ENCODE measurements at places on chromosomes 16 and 17.

DNA sequence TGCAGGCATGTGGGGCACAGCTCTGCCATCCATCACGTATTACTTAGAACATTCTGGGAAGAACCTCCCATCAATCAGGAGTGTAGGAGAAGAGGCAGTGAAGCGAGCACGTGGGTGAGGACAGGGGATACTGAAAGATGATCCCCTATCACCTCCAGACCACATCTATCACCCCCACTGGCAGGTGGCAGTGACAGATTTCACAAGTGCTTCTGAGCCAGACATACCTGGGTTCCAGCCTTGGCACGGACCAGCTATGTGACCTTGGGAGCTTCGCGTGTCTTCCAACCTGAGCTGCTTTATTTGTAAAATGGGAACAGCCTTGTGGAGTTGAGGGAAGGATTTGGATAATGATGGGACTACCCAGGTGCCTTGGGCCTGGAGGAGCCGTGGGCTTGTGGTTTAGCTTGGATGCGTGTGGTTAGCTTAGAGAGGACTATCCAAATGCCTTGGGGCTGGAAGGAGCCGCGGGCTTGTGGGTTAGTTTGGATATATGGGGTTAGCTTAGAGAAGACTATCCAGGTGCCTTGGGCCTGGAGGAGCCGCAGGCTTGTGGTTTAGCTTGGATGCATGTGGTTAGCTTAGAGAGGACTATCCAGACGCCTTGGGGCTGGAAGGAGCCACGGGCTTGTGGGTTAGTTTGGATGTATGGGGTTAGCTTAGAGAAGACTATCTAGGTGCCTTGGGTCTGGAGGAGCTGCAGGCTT, 206.4 kb downstream of the ENGASE start:
- H3K4me1 ChIP-seq = no peaks in the 10 kb centered on the region
- H3K27ac ChIP-seq = no peak overlapping the region
- H3K27me3 ChIP-seq = no peaks in the 10 kb centered on the region
- DNase-seq = peak; percentile 11
- no peaks in the 10 kb centered on the region for H3K36me3 ChIP-seq
- no peak overlapping the region for H3K4me3 ChIP-seq

DNA sequence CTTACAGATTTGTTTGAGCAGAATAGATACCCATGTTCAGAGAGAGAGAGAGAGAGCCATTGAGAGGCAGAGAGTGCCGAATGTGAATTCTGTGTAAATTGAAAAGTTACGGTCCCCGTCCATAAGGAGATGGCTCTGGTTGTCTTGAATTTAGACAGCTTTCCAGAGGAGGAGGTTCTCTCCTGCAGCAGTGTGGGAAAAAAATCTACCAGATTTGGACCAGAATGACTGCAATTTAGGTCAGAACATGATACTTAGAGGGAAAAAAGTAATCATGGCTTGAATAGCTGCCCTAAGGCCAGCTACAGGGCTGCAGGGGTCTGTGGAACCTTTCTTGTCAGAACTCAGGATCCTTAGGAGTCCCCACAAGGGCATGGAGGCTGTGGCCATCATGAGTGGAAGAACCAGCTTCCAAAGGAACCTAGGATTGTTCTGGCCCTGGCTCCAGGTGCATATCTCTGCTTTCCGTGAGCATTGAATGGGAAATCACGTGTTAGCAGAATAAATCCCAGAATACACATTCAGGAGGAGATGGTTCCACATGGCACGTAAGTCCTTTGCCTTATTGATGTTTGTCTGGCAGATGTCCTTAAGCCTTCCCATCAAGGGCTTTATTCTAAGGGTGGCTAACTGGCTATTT, 13.0 kb downstream of the PITPNC1 start:
- no peak overlapping the region for H3K27ac ChIP-seq
- no peak for DNase-seq
- H3K36me3 ChIP-seq = no peaks in the 10 kb centered on the region
- H3K4me1 ChIP-seq = peaks cover 8% of the 10 kb centered on the region
- no peak overlapping the region for H3K4me3 ChIP-seq

GRCh38 chr16:8717892-8718415, 43.5 kb downstream of the ABAT start:
- DNase-seq = no peak
- no peaks in the 10 kb centered on the region for H3K27me3 ChIP-seq
- no peak overlapping the region for H3K27ac ChIP-seq

DNA sequence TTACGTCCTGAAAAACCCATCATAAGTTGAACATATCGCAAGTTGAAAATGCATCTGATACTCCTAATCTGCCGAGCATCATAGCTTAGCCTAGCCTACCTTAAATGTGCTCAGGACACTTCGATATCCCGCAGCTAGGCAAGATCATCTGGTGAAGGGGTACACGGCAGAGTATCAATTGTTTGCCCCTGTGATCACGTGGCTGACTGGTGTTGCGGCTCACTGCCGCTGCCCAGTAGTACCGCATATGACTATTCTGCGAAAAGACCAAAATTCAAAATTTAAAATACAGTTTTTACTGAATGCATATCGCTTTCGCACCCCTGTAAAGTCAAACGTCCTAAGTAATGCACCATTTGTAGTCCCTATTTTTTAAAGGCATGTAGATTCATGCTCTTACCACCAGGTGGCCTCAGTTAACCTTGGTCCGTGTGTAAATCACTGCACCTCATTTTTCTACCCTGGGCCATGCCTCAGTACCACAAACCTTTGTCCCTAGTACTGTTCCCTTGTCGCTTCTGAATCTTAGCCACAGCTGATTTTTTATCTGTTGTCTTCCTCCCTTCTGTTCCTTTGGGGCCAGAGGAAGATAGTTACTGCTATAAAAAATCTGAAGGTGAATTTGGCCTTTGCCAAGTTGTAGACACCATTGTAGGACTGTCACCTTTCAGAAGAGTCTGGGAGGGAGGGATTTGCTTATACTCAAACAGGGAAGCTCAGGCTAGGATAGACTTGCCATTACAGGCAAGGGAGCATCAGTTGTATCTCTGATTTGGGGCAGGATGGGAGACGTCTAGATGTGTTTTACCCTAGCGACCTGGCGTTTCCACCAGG, 34.4 kb downstream of the WWP2 start:
- H3K36me3 ChIP-seq = peaks cover 9% of the 10 kb centered on the region
- peak; percentile 15 for DNase-seq
- no peak overlapping the region for H3K4me3 ChIP-seq

GRCh38 chr17:82178499-82179261, 34.0 kb downstream of the CCDC57 start:
- H3K4me3 ChIP-seq = no peak overlapping the region
- no peak overlapping the region for H3K27ac ChIP-seq
- DNase-seq = no peak
- no peaks in the 10 kb centered on the region for H3K27me3 ChIP-seq
- peaks cover 62% of the 10 kb centered on the region for H3K36me3 ChIP-seq

GRCh38 chr16:29875206-29875605, 12.2 kb upstream of the CDIPT start:
- no peak for DNase-seq
- no peaks in the 10 kb centered on the region for H3K4me1 ChIP-seq
- H3K4me3 ChIP-seq = no peak overlapping the region
- no peak overlapping the region for H3K27ac ChIP-seq
- H3K36me3 ChIP-seq = no peaks in the 10 kb centered on the region
- H3K27me3 ChIP-seq = no peaks in the 10 kb centered on the region

DNA sequence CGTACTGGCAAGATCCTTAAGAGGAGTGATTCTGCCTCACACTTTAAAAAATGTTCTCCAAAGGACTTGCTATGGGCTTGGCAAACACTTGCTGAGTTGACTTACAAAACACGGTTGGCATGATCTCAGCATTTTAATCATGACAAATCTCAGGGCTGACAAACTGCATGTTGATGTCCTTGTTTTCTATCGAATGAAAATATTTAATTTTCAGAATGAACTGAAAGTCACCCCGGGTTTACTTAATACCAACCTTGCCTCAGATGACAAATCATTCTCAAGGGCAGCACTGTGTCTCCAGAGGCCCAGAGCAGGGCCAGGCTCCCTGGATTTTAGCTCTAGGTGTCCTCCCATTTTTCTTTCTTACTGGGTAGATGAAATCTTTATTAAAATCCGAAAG, 229.1 kb upstream of the ZFHX3 start:
- no peak for DNase-seq
- H3K36me3 ChIP-seq = no peaks in the 10 kb centered on the region
- no peak overlapping the region for H3K27ac ChIP-seq
- no peaks in the 10 kb centered on the region for H3K27me3 ChIP-seq

DNA sequence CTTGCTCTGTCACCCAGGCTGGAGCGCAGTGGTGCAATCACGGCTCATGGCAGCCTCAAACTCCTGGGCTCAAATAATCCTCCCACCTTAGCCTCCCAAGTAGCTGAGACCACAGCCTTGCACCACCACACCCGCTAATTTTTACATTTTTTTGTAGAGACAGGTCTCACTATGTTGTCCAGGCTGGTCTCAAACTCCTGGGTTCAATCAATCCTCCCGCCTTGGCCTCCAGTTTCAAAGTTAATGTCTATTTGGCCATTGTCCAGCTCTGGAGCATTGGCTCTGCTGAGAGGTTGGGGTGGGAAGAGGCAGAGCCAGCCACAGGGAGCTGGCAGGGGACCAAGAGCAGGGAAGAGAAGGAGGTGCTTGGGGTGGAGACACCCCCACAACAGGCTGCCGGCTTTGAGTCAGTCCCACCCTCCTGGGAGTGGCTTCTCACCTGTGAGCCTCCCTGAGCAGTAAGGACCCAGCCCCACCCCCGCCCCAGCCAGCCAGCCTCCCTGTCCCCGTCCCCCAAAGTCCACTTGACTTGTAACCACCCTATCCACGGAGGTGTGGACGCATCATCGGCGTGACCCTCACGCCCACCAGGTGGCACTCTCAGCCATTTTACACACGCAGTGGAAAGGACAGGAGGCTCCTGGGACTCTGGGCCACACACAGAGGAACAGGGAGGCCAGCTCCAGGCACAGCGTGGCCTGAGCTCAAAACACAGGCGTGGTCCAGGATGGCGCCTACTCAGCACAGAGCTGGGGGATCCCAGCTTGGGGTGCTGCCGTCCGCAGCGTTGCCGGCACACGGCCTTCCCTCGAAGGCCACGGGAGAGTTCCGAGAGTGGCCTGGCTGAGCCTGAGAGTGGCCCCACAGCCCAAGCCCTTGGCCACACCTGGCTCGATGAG, 22.8 kb upstream of the PVALEF start:
- no peaks in the 10 kb centered on the region for H3K36me3 ChIP-seq
- H3K4me3 ChIP-seq = no peak overlapping the region
- DNase-seq = peak; percentile 72
- H3K4me1 ChIP-seq = no peaks in the 10 kb centered on the region
